ENCODE measurements at places on chromosomes 1 and 21.

- no peak for DNase-seq
Observed at GRCh38 chr21:39707316-39707715, 37.7 kb upstream of the IGSF5 start.

- DNase-seq, result peak; percentile 52
Observed at GRCh38 chr1:52142220-52143183, 613 bp downstream of the ZFYVE9 start.

GRCh38 chr1:58763214-58763613, 20.6 kb downstream of the JUN start:
- DNase-seq, result no peak

DNA sequence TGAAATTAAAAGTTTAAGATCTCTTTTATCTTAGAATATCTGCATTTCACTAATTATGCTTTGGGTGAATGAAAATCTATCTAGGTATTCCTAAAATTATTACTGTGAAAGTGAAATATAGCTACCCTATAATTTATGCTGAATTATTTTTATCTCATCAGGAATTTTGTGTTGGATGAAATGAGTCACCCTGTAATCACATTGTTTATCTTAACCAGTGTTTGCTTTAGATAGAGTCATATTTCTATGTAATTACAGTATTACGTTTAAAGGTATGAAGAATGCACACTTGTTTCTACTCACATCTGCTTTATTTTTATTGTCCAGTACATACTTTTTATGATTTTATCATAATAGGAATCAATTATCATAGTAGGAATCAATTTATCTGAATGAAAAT, 249.2 kb downstream of the NCAM2 start:
- no peak for DNase-seq

DNA sequence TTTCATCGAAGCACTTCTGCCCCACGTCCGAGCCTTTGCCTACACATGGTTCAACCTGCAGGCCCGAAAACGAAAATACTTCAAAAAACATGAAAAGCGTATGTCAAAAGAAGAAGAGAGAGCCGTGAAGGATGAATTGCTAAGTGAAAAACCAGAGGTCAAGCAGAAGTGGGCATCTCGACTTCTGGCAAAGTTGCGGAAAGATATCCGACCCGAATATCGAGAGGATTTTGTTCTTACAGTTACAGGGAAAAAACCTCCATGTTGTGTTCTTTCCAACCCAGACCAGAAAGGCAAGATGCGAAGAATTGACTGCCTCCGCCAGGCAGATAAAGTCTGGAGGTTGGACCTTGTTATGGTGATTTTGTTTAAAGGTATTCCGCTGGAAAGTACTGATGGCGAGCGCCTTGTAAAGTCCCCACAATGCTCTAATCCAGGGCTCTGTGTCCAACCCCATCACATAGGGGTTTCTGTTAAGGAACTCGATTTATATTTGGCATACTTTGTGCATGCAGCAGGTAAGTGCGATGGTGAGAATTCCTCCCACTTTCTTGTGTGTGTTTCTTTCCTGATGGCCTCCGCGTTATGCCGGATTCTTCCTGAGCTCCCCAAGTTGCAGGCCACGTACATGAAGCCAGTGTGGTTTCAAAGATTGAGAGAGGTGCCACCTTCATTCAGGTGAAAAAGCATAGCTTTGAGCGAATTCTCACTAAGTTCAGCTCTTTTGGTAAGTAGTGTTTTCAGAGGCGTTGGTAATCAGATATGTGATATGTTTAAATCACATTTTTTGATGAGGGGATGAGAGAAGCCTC, 6.0 kb downstream of the NFIA start:
- no peak for DNase-seq

DNA sequence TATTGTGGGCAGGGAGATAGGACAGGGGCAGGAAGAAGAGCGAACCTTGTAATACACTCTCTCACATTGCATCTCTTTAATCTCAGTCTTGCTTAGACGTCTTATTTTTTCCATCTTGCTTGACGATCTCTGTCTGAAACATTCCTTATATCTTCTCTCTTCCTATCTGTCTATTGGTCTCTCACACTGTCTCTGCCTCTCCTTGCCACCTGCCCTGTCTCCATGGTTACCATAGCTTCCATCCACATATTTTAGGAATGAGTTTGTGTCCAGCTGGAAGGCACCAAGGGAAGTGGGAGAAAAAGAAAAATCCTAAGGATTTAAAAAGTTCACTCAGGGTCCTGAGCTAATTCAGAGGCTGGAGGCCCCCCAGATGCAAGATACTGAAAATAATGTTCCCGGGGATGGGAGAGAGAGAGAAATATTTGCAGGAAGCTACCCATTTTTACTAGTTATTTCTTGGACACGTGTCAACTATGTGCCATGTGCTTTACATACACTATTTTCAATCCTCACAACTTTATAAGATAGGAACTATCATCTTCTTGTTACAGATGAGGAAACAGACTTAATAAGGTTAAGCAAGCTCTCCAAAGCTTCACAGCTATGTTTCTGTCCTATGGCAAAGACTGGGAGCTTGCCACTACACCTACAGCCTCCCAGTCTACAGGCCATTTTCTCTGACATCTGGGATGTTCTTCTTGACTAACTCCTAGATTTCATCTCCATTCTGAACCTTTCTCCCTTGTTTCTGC, 933 bp downstream of the ANKRD34A start:
- no peak for DNase-seq

- no peak for DNase-seq
Observed at GRCh38 chr1:153363641-153364040, 6.0 kb downstream of the S100A9 start.

DNA sequence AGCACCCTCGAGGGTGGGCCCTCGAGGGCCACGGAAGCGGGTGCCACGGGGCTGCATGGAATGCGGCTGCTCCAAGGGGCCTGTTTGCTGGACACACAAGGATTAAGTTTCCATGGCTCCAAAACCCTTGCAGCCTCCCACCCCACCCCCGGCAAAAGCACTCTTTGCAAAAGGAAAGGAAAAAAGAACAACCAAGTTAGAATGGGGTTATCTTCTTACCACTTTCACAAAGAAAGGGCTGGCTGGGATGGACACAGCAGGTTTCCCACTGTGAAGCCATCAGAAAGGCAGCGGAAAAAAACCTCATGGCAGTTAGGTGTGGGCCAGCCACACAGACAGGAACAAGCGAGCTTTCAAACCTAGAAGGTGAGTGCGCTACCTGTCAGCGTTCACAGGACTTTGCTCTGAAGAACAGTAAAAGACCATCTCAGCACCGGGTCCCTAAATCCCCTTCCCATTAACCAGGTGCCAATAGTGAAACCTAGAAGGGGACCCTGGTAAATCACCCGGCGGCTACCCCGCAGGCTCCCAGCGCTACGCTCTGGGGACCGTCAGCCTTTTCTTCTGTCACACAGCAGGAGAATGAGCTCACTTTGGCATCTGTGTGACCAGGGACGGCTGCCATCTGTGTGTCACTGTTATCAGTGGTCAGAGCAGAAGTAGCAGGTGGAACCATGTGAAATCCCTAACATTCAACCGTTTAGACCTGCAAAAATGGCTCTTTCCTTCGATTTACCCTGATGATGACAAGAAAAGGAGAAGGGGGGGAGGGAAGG, 93.0 kb downstream of the SIM2 start:
- no peak for DNase-seq

- no peak for DNase-seq
Observed at GRCh38 chr1:4081806-4082711, 182.0 kb upstream of the C1orf174 start.

DNA sequence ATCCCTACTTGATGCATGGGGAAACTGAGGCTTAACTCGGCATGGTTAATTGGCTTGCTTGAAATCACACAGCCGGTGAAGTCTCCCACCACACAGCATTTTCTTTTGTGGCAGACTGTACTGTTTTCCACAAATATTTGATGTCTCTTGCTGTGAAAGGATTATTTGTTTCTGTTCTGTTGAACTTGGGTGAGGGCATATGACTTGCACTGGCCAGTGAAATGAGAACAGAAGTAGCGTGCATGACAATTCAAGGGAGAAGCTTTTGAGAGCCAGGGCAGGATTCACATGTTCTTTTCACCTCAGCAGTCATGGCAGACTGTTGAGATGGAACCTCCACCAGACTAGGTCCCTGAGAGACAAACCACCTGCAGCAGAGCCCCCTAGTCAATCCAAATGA, 11.7 kb upstream of the AK2 start:
- DNase-seq, result no peak

- DNase-seq, result no peak
Observed at GRCh38 chr1:203207751-203208150, 21.2 kb upstream of the CHI3L1 start.

DNA sequence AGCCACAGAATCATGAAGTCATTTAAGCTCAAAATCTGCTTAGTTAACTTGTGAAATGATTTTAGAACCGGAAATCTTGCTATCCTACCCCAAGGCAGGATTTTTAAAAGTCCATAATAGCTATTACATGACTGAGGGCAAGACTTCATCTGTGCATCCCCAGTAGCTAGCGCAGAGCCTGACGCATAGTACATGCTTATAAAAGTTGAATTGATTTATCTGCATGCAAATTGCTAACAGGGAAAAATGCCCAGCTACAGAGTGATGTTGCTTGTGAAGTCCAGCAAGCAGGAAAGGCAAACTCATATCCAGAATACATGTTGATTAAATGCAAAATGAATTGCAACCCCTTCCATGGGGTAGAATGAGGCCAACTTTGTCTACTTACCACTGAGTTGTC, 8.1 kb upstream of the MAP1LC3C start:
- DNase-seq, result no peak

DNA sequence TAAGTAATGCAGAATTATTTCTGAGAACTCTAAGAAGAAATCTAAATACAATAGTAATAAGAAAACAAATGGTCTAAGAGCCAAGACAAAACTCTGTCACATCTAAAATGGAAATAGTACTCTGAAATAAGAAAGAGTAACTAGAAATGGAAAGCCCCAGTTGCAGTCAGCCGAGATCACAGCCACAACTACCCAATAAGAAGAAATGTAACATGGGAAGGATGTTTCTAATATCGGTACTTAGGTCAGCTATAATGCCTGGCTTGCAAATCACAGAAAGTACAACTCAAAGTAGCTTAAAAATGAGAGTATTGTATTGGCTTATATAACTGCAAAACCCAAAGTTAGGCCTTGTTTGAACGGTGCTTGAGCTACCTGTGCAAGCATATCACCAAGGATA, 58.6 kb upstream of the USP25 start:
- DNase-seq, result no peak

- DNase-seq, result no peak
Observed at GRCh38 chr1:59393211-59394180, 96.6 kb downstream of the FGGY start.

GRCh38 chr1:32182060-32182459, 2.6 kb downstream of the TXLNA start:
- no peak for DNase-seq

DNA sequence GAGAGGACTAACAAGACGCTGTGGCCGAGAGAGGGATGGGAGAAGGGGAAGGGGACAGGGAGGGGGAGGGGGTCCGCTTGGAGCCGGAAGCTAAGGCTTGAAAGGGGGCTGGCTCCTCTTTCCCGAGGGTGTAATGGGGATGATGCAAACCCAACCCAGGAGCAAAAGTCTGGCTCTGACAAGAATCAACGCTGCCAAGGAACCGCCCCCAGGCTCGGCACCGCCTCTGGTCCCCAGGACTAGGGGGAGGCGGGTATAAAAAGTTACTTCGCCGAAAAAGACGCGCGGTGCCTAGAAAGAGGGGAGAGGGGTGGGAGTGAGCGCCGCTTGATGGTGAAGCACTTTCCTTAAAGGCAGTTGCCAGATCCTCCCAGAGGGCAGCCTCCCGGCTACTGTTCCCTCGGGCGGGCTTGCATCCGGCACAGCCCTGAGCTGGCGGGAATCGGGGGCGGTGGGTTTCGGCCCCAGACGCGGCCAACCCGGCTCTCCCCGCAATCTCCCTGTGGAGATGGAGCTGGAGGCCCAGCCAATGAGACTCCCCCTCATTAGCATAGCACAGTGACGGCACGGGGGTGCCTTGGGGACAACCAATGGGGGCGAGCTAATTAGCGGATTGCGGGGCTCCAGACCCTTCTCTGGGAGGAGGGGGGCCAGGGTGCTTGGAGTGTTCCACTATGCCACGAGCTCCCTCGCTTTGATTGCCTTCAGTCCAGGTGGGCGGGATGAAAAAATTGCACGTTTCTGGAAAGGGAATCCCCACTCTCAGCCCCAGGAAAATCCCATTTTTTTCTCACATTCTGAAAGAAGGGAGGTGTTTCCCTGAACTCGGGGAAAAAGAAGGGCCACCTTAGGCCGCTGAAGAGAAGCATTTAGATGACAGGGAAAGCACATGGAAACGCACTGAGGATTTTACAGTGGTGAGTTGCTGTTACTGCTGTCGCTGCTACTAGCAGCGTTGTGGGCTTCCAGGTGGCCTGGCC, at the start of gene KCNT2:
KCNT2 (minus strand) TSS at position 51 of the 980 bp plus-strand sequence. CDS start 131 bp downstream, outside the sequence.
- peak; percentile 65 for DNase-seq

- DNase-seq, result no peak
Observed at GRCh38 chr1:37752213-37752582, 12.7 kb downstream of the EPHA10 start.

DNA sequence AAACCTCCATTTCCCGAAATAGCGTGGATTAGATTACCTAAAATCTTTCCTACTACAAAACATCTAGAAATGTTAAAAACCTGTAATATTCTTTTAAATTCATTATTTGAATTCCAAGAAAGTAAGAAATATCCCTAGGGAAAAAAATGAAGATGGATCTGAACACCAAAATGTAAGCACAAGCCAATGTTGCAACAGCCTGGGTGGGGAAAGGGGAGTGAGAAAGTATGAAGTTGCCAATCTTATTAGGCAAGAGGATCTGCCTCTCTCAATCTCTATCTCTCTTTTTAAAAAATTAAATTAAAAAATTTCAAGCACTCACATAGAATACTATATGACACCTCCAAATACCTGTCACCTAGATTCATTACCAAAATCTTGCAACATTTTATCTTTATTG, 74.9 kb upstream of the IRF2BP2 start:
- DNase-seq, result no peak

DNA sequence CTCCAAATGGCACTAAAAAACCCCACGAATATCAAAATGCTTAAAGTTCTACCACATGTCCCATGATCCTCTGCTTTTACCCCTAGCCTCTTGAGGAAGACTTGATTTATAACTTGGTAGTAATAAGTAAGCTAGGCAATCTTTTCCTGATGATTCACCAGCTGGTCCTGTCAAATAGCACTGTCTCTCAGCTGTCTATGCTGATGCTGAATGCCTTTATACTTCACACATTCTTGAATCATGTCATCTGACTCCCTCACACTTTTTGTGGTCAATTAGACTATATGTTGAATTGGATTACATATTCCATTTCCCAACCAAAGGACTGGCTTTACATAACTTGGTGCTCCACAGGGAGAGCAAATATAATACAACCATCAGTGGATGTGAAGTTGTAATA, 16.6 kb downstream of the C21orf91 start:
- no peak for DNase-seq
